Effector memory CD4-positive, alpha-beta T cell (primary cell): ENCODE measurements at places on chromosomes 7 and 10.

- no peak overlapping the region for H3K4me3 ChIP-seq
- H3K27me3 ChIP-seq = no peaks in the 10 kb centered on the region
- DNase-seq = no peak
- H3K4me1 ChIP-seq = no peaks in the 10 kb centered on the region
Observed at GRCh38 chr7:88254721-88255424, 35.0 kb upstream of the SRI start.

- no peaks in the 10 kb centered on the region for H3K4me1 ChIP-seq
- DNase-seq = peak; percentile 34
- no peak overlapping the region for H3K4me3 ChIP-seq
- no peak overlapping the region for H3K27ac ChIP-seq
- H3K27me3 ChIP-seq = no peaks in the 10 kb centered on the region
Observed at GRCh38 chr10:13371897-13372470, 23.9 kb upstream of the SEPHS1 start.

DNA sequence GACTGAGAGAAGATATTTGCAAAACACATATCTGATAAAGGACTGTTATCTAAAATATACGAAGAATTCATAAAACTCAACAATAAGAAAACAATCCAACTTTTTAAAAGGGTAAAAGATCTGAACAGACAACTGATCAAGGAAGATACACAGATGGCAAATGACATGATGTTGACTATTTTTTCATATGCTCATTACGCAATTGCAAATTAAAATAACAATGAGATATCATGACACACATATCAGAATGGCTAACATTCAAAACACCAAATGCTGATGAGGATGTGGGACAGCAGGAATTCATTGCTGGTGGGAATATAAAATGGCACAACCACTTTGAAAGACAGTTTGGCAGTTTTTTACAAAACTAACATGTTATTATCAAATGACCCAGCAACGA lies 8.9 kb downstream of the DENND11 start:
- H3K27ac ChIP-seq = no peak overlapping the region
- no peaks in the 10 kb centered on the region for H3K4me1 ChIP-seq
- no peak for DNase-seq

- no peak for DNase-seq
- H3K27ac ChIP-seq = no peak overlapping the region
- H3K4me3 ChIP-seq = no peak overlapping the region
- H3K27me3 ChIP-seq = no peaks in the 10 kb centered on the region
Observed at GRCh38 chr10:69901628-69902505, 100.2 kb downstream of the COL13A1 start.

DNA sequence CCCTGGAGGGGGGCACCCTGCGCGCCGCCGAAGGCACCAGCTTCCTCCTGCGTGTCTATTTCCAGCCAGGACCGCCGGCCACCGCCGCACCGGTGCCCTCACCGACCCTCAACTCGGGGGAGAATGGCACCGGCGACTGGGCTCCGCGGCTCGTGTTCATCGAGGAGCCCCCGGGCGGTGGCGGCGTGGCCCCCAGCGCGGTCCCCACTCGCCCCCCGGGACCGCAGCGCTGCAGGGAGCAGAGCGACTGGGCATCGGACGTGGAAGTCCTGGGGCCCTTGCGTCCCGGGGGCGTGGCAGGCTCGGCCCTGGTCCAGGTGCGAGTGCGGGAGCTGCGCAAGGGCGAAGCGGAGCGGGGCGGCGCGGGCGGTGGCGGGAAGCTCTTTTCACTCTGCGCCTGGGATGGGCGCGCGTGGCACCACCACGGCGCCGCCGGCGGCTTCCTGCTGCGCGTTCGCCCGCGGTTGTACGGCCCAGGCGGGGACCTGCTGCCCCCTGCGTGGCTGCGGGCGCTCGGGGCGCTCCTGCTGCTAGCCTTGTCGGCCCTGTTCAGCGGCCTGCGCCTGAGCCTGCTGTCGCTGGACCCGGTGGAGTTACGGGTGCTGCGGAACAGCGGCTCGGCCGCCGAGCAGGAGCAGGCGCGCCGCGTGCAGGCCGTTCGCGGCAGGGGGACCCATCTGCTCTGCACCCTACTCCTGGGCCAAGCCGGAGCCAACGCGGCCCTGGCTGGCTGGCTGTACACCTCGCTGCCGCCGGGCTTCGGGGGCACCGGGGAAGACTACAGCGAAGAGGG lies 594 bp downstream of the CNNM1 start:
- H3K27me3 ChIP-seq = peaks cover 4% of the 10 kb centered on the region
- H3K4me3 ChIP-seq = peak overlapping the region; percentile 40
- no peak overlapping the region for H3K27ac ChIP-seq
- no peaks in the 10 kb centered on the region for H3K36me3 ChIP-seq
- no peaks in the 10 kb centered on the region for H3K4me1 ChIP-seq

GRCh38 chr10:24952143-24952706 lies at the start of gene PRTFDC1:
Gene PRTFDC1 (minus strand): TSS chr10:24952606. CDS start chr10:24952575, 31 bp downstream.
- no peaks in the 10 kb centered on the region for H3K36me3 ChIP-seq
- peak within 1 kb of the TSS; percentile 67 for H3K4me3 ChIP-seq
- H3K27me3 ChIP-seq = no peaks in the 10 kb centered on the region
- H3K4me1 ChIP-seq = peaks cover 8% of the 10 kb centered on the region

GRCh38 chr7:150346922-150347321 lies 5.5 kb upstream of the RARRES2 start:
- no peak overlapping the region for H3K4me3 ChIP-seq
- no peak overlapping the region for H3K27ac ChIP-seq
- no peaks in the 10 kb centered on the region for H3K4me1 ChIP-seq
- no peak for DNase-seq
- H3K27me3 ChIP-seq = no peaks in the 10 kb centered on the region
- H3K36me3 ChIP-seq = no peaks in the 10 kb centered on the region
